Posterior cingulate gyrus (tissue), 11 donors: ENCODE measurements at places on chromosomes 16 and 17.

DNA sequence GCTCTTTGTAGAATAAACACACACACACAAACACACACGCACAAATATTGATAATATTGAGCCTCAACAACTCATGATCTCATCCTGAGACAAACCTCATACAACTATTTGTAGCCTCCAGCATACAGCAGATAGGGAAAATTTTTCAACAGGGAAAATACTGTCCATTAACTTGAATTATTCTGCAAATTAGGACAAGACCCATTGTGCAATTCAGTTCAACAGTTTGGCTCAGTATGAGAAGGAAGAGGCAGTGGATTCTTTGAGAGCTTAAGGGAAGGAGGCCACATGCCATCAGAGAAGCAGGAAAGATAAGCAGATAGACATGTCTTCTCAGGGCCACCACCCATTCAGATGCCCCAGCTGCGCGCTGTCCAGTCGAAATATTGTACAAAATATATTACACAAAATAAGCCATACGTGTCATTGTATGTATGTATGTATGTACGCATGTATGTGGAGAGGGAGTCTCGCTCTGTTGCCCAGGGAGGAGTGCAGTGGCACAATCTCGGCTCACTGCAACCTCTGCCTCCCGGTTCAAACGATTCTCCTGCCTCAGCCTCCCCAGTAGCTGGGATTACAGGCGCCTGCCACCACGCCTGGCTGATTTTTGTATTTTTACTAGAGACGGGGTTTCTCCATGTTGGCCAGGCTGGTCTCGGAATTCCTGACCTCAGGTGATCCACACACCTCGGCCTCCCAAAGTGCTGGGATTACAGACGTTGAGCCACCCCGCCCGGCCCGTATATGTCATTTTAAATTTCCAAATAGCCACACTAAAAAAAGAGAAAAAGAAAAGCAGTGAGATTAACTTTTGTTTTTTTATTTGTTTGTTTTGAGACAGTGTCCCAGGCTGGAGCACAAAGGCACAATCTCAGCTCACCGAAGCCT is 1.8 kb downstream of the ZC3H7A start:
- no peak for DNase-seq

DNA sequence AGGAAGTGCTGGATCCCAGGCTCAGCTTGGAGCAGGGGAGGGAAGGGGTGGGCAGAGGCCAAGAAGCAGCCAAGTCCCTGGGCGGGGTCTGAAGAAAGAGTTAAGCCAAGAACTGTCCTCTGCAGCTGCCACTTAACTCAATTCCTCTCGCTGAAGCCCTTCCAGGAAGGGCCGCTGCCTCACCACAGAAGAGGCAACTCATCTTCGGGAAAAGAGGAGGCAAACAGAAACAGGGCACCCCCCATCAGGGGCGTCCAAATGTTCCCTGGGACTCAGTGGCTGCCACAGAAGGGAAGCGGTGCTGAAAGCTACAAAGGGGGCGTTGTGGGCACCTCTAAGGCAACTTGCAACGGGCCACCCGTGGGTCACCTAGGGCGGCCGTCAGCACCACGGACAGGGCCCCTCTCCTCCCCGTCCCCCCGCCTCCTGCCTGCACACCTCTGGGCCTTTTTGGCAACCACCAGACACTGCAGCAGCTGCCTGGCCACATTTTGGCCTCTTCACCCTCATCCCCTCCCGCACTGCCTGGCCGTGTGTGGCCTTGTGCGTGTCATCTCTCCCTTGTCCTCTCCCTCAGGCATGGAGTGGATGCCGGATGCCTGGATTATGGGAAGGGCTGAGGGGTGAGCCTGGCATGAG is 2.5 kb downstream of the TLCD3B start:
- DNase-seq = no peak

DNA sequence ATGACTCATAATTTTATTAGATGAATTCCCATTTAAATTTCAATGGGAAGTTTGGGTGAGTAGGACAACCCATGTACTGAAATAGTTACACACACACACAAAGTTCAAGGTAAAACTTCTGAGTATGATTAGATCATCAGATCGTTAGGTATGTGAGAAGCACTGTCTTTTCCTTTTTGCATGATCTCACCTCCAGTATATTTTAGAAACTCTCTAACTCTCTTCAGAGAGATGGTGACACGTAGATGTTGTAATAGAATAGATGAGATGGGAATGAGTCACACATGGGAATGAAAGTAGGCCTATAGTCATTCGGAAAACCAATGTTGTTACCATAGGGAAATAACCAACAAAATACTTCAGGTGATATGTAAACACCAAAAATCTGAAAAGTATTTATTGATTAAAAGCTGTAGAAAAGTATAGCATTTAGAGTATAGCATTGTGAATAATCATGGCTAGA is 22.2 kb downstream of the KRT23 start:
- no peak for DNase-seq

GRCh38 chr16:13866073-13866472 is 53.9 kb upstream of the ERCC4 start:
- DNase-seq = peak; percentile 39

DNA sequence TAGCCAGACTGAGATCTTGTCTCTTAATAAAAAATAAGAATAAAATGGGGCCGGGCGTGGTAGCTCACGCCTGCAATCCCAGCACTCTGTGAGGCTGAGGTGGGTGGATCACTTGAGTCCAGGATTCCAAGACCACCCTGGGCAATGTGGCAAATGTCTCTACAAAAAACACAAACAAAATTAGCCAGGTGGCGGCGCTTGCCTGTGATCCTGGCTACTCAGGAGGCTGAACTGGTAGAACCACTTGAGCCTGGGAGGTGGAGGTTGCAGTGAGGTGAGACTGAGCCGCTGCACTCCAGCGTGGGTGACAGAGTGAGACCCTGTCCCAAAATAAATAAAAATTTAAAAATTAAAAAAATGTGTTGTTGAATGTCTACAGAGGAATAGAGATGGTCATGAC is 2.9 kb upstream of the DEF8 start:
- DNase-seq = no peak

DNA sequence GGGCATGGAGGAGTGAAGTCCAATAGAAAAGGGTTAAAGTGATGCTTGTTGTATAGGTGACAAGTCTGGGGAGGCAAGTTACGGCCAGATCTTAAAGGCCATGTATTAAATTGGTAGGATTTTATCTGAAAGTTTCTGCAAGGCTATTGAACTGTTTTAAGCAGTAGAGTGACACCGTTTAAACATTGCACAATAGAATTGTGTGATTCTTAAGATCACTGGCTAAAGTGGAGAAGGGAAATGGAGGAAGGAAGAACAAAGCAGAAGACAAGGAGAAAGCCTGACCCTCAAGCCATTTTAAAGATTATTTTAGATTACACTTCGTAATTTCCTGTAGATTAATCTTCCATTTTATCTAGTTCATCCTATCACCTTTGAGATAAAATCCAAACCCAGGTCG is 5.6 kb upstream of the MPHOSPH6 start:
- DNase-seq = no peak

GRCh38 chr17:19318611-19319010 is 43.9 kb downstream of the B9D1 start:
- DNase-seq = no peak
